ENCODE measurements at places on chromosomes 1 and 21. TPM values are rescaled to one million over a fixed set of nuclear protein-coding genes. Genes with fewer than 3 reads are reported as not detected.
A peak's percentile ranks its signal among the peaks of the same experiment; 100 is the strongest.

Gene CD101
- 0.47 TPM for total RNA-seq

Gene ACKR1
- total RNA-seq: not detected

Gene MRPL39
- 86.2 TPM for total RNA-seq

Gene RAB3B
- total RNA-seq: 0.08 TPM

Gene LAMB3
- total RNA-seq: 0.89 TPM

GRCh38 chr1:71792264-71792663, 490.1 kb downstream of the NEGR1 start:
- DNase-seq: no peak
- no peak overlapping the region for H3K27ac ChIP-seq
- no peaks in the 10 kb centered on the region for H3K27me3 ChIP-seq
- no peak overlapping the region for H3K4me3 ChIP-seq
- H3K36me3 ChIP-seq: no peaks in the 10 kb centered on the region

DNA sequence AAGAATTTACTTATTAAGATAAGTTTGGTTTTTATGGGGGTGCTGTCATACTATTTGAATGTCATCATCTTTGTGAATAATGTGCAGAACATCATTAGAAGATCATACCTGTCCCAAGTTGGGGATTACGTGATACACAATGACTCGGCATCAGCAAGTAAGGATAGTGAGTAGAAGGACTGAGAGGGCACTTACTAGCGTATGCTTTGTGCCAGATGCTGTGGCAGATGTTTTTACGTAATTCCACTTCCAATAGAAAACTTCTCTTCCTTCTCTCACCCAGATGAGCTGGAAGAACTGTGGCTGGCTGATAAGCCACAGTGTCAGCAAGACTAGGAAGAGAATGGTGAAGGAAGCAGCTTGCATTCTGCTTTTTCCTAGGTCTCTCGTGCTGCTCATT, 28.1 kb upstream of the TGFB2 start:
- no peaks in the 10 kb centered on the region for H3K27me3 ChIP-seq
- no peak overlapping the region for H3K27ac ChIP-seq
- DNase-seq: no peak
- no peak overlapping the region for H3K4me3 ChIP-seq
- H3K36me3 ChIP-seq: peaks cover 14% of the 10 kb centered on the region

DNA sequence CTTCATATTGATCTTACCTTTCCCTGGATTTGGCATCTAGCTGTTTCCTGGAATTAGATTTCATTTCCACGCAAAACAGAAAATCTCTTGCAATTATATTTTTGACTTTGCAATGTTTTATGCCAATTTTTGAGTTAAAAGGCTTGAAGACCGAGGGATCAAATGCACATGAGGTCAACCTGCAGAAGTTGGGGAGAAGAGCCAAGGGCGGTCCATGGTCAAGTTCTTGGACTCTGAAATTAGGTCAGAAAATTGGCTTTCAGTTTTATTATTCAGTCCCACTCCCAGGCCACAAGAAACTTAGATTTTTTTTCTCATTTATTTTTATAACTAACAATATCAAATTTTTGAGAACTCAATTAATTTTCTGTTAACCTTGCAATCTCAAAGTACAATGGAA, 499.1 kb upstream of the USP24 start:
- no peak for DNase-seq
- no peaks in the 10 kb centered on the region for H3K4me1 ChIP-seq
- no peaks in the 10 kb centered on the region for H3K36me3 ChIP-seq
- H3K4me3 ChIP-seq: no peak overlapping the region
- no peak overlapping the region for H3K27ac ChIP-seq

GRCh38 chr1:186297439-186298045, 77.5 kb downstream of the TPR start:
- no peak for DNase-seq
- H3K4me1 ChIP-seq: peaks cover 14% of the 10 kb centered on the region

DNA sequence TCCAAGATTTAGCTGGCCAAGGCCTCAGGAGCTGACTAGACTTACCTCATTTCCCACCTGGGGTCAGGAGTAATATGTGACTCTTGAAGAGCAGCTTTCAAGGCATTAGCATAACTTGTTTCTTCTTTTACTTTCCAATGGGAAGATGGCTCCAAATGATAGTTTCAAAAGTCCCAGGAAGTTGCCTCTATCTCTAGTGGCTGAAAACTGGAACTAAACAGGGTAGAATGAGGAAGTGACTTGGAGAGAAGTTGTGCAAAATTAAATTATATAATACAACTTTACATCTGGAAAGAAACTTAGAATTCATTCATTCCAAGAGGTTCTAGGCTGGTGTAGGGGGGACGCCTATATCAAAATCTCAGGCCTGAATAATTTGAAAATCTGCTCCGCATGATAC, 250.1 kb upstream of the FMN2 start:
- H3K36me3 ChIP-seq: no peaks in the 10 kb centered on the region
- H3K27ac ChIP-seq: no peak overlapping the region
- DNase-seq: no peak
- no peaks in the 10 kb centered on the region for H3K27me3 ChIP-seq
- H3K4me3 ChIP-seq: no peak overlapping the region

GRCh38 chr1:5868931-5869500, 123.2 kb downstream of the NPHP4 start:
- DNase-seq: no peak
- H3K27ac ChIP-seq: no peak overlapping the region
- H3K4me1 ChIP-seq: no peaks in the 10 kb centered on the region
- peaks cover 6% of the 10 kb centered on the region for H3K36me3 ChIP-seq
- no peak overlapping the region for H3K4me3 ChIP-seq

- H3K4me1 ChIP-seq: no peaks in the 10 kb centered on the region
- no peak overlapping the region for H3K27ac ChIP-seq
- peak; percentile 11 for DNase-seq
- no peaks in the 10 kb centered on the region for H3K36me3 ChIP-seq
- H3K4me3 ChIP-seq: no peak overlapping the region
These were observed 223.0 kb downstream of the PLA2G4A start for GRCh38 chr1:187051618-187052232.

DNA sequence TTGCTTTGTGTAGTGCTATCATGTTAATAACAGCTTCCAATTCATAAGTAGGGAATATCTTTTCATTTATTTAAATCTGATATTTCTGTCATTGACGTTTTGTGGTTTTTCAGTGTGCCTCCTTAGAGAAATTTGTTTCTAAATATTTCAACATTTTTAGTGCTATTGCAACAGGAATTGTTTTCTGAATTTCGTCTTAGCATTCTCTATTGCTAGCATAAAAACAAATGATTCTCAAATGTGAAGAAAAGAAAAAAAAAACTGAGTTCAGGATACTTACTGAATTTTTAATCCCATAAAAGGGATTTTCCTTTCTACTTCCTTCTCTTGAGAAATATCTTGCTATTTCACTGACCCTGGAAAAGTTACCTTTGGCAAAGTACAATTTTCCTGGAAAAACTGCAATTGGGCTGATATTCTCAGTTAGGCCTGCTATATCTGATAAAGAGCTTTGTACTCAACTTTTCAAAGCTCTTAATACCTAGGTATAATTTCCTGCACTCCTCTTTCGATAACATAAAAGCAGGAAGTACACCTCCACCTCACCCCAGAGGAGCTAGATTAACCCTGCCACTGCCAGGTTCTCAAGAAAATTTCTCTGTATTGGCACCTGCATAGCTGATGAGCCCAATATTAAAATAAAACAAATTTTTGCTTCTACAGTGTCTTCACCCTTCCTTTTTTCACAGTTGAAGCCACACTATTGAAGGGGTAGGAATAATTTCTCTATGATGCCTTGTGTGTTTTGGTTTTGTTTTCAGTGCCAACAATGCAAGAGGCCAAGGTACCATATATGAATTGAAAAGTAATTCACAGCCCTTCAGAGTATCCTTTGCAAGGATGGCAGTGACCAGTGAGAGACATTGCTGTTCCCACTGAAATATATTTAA, 35.6 kb downstream of the PTPN14 start:
- no peaks in the 10 kb centered on the region for H3K36me3 ChIP-seq
- no peak overlapping the region for H3K27ac ChIP-seq
- H3K4me3 ChIP-seq: no peak overlapping the region
- H3K27me3 ChIP-seq: no peaks in the 10 kb centered on the region

GRCh38 chr1:32072622-32073298, at the start of gene TMEM39B:
TSS of gene TMEM39B (plus strand) at chr1:32072939. CDS start at chr1:32073048, 109 bp downstream.
- DNase-seq: peak; percentile 95
- peak within 1 kb of the TSS; percentile 90 for H3K4me3 ChIP-seq
- peak within 1 kb of the TSS; percentile 84 for H3K27ac ChIP-seq
- H3K4me1 ChIP-seq: peaks cover 26% of the 10 kb centered on the region
- H3K27me3 ChIP-seq: no peaks in the 10 kb centered on the region

GRCh38 chr1:56074007-56074651, 505.2 kb downstream of the PLPP3 start:
- no peak overlapping the region for H3K27ac ChIP-seq
- H3K4me3 ChIP-seq: no peak overlapping the region
- no peaks in the 10 kb centered on the region for H3K36me3 ChIP-seq
- no peaks in the 10 kb centered on the region for H3K4me1 ChIP-seq
- H3K27me3 ChIP-seq: no peaks in the 10 kb centered on the region

DNA sequence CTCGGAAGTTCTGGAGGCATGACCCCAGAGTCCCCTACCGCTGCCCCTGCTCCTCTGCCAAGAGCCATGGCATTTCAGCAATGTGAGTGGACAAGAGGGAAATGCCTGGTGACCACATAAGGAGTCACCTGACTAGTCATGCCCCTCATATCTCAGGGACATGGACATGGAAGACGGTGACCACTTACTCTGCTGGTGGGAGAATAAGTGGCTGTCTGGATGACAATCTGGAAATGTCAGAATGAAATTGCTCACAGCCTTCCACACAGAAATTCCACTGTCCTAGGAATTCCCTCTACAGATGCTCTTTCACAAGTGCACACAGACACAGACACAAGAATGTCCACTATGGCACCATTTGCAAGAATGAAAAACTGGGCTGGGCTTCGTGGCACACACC, 24.3 kb upstream of the PLEKHG5 start:
- no peak for DNase-seq
- no peak overlapping the region for H3K4me3 ChIP-seq
- no peak overlapping the region for H3K27ac ChIP-seq
- no peaks in the 10 kb centered on the region for H3K36me3 ChIP-seq
- no peaks in the 10 kb centered on the region for H3K27me3 ChIP-seq
